ENCODE measurements at places on chromosomes 4 and X. TPM values are rescaled to one million over a fixed set of nuclear protein-coding genes. Genes with fewer than 3 reads are reported as not detected.

Gene NIPAL1
- 1.1 TPM for total RNA-seq

Gene MAGEA2
- not detected for total RNA-seq

Gene HADH
- 50.3 TPM for total RNA-seq

DNA sequence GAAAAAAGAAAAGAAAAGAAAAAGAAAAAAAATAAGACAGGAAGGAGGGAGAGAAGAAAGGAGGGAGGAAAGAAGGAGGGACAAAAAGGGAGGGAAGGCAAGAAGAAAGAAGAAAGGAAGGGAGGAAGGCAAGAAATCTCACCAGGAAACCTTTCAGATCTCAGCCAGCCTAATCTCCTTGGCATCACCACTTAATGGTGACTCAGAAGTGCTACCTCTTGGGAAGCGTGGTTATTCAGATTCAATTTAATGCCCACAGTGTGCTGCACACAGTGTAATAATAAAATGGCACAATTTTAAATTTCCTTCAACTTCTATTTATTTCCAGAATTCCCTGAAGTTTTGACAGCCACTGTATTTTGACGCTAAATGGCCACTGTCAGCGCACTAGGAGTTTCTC lies 50.3 kb downstream of the DKK2 start:
- no peaks in the 10 kb centered on the region for H3K36me3 ChIP-seq
- H3K27ac ChIP-seq = no peak overlapping the region
- no peaks in the 10 kb centered on the region for H3K27me3 ChIP-seq
- no peak overlapping the region for H3K4me3 ChIP-seq

- H3K27ac ChIP-seq = no peak within 1 kb of the TSS
- no peak for DNase-seq
- H3K36me3 ChIP-seq = no peaks in the 10 kb centered on the region
- no peaks in the 10 kb centered on the region for H3K27me3 ChIP-seq
- no peak within 1 kb of the TSS for H3K4me3 ChIP-seq
- H3K4me1 ChIP-seq = peaks cover 15% of the 10 kb centered on the region
Measured at GRCh38 chrX:78658845-78659744, at the start of gene RTL3. TSS of gene RTL3 (minus strand) at chrX:78659328. CDS start at chrX:78658420, 908 bp downstream.

Data from activated CD8-positive, alpha-beta T cell treated with anti-CD3 and anti-CD28 coated beads for 36 hours (primary cell).